ENCODE measurements at places on chromosomes 3 and 15.

- DNase-seq: no peak
These were observed 45.3 kb upstream of the SLCO2A1 start for GRCh38 chr3:134074790-134075567.

DNA sequence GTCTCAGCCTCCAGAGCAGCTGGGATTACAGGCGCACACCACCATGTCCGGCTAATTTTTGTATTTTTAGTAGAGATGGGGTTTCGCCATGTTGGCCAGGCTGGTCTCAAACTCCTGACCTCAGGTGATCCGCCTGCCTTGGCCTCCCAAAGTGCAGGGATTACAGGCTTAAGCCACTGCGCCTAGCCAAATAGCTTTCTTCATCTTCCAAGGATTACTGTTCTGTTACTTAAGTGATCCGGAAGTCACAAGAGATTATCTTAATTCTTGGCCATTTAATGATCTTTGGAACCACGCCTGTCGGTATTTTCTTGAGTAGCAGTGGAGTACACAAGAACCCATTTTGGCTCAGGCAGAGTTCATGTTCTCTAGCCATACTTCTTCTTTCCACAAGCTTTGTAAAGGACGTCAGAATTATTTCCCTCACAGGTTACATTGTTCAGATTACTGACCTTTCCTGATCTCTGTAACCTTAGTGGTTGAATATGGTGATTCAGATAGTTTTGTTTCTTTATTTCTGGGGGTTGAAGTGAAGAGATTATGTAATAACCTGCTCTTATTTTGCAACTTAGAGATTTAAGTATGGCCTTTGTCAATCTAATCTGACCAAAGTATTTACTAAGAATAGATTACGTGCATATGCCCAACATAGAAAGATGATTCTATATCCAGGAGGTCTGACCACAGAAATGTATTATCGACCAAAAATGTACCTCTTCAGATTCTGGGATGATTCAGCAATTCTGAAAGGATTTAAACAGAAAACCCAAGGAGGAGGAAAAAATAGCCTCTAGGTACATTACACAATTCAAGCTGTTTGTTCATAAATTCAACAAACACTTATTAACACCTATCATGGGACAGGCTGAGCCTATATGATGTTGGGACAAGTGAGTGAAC, 132.2 kb downstream of the GREM1 start:
- DNase-seq: no peak

- DNase-seq: no peak
These were observed 6.2 kb upstream of the TASOR start for GRCh38 chr3:56689303-56689702.

DNA sequence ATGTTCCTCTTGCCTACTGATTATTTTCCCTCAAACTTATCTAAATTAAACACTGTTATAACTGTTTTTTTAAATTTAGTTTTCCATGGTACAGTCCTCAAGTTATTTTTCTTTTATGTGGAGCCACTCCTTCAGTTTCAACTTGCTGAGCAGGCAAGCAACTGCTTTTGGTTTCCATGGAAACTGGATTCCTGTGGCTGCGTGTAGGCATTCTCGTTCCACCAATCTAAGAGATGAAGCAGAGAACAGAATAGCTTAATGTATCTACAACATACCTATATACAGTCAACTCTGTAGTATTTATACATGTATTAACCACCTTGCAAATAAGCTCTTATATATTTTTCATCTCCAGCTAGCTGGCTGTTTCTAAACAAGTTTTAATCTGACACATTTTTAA, 25.8 kb upstream of the ANXA2 start:
- DNase-seq: no peak

DNA sequence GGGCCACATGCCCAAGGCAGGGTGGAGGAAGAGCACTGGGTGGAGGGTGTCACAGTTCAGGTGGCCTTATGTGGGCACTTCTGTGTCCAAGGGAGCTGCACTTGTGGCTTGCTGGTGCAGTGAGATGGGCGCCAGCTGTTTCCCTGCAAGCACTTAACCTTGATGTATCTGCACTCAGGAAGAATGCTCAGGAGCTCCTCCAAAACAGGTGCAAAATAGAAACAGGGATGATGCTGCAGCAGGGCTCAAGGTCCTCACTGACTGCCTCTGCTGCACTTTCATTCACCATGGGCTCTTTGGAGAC, 151.3 kb downstream of the CADPS start:
- DNase-seq: no peak

DNA sequence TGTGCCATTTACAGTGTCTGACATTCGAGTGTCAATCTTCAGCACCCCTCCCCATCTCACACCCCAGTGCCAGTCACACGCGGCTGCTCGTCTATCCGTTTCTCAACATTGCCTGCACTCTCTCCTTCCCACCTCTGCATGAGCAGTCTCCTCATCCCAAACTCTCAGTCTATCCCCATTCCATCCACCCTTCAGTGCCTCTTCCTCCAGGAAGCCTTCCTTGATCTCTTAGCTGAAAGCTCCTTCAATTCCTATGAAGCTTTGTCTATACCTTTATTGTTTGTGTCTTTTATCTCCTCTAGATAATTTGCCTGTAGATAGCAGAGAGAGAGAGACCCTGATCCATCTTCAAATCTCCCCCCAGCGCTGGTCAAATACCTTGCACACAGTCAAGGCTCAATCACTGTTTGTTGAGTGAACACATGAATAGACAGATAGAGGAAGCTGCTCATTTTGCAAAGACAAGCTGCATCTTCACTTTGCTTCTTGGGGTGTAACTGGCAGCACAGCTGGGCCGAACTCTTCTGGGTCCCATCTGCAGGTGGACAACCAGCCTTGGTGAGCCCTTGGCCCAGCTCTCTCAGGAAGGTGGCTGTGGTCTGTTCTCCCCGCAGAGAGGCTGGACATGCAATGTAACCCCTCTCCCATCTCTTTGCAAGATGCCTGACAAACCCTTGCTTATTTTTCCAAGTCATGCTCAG, 52.8 kb downstream of the ITGA11 start:
- DNase-seq: no peak

GRCh38 chr15:23570486-23570885, 5.0 kb downstream of the MKRN3 start:
- DNase-seq: no peak

DNA sequence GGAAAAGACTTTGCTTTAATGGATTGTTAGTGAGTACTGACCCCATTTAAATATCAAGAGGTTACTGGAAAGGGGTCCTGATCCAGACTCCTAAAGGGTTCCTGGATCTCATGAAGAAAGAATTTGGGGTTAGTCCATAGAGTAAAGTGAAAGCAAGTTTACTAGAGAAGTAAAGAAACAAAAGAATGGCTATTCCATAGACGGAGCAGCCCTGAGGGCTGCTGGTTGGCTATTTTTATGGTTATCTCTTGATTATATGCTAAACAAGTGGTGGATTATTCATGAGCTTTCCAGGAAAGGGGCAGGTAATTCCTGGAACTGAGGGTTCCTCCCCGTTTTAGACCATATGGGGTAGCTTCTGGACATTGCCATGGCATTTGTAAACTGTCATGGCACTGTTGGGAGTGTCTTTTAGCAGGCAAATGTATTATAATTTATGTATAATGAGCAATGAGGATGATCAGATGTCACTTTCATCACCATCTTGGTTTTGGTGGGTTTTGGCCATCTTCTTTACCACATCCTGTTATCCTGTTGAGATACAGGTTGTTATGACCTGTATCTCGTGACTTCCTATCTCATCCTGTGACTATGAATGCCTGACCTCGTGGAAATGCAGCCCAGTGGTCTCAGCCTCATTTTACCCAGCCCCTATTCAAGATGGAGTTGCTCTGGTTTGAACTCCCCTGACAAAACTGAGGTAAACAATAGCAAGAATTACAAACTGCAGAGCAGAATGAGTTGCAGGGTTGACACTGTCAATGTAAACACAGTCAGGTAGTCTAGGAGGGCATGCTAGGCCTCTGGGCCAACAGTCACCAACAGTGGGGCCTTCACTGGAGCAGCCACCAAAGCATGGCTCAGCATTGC, 10.3 kb upstream of the GPR160 start:
- DNase-seq: no peak

GRCh38 chr3:143222505-143222904, 102.9 kb downstream of the CHST2 start:
- DNase-seq: no peak

GRCh38 chr3:61936344-61936937, 375.1 kb downstream of the PTPRG start:
- peak; percentile 4 for DNase-seq

- no peak for DNase-seq
These were observed 67.1 kb downstream of the OXSM start for GRCh38 chr3:25856902-25857518.

GRCh38 chr3:66860771-66861170, 137.3 kb upstream of the KBTBD8 start:
- no peak for DNase-seq

- DNase-seq: no peak
These were observed 5.3 kb downstream of the TM4SF4 start for GRCh38 chr3:149479621-149480325.

DNA sequence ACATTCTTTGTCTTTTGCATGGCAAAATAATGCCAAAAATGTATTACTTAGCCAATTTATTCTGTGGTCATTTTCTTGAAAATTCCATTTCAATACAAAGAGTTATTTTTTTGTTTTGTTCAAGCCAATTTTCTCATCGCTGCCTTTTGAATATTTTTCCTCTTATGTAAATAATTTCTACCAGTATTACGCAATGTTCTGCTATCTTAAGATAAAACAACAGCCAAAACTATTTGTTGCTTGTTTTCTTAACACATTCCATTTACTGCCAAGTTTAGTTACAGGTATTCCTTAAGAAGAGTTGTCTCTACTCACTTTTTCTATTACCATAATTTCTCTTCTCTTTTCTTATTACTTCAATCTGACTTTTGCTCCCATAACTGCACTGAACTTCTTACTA, 163.1 kb downstream of the ROBO1 start:
- DNase-seq: no peak

DNA sequence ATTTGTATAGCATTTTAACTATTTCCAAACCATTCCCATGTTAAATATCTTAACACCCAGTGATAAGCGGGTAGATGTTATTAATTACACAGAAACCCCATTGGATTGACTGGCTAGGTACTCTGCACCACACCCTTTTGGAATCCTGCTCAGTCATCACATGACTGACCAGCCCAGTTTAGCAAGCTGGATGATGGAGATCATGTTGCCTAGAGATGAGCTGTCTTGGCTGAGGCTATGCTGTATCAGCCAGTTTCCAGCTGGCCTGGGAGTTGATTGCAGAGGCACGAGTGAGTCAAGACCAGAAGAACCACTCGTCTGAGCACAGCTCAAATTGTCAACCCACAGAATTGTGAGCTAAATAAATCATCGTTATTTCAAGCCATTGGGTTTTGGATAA, 124.6 kb downstream of the ZNF621 start:
- DNase-seq: no peak

GRCh38 chr3:8756671-8757070, 12.7 kb downstream of the OXTR start:
- DNase-seq: no peak

DNA sequence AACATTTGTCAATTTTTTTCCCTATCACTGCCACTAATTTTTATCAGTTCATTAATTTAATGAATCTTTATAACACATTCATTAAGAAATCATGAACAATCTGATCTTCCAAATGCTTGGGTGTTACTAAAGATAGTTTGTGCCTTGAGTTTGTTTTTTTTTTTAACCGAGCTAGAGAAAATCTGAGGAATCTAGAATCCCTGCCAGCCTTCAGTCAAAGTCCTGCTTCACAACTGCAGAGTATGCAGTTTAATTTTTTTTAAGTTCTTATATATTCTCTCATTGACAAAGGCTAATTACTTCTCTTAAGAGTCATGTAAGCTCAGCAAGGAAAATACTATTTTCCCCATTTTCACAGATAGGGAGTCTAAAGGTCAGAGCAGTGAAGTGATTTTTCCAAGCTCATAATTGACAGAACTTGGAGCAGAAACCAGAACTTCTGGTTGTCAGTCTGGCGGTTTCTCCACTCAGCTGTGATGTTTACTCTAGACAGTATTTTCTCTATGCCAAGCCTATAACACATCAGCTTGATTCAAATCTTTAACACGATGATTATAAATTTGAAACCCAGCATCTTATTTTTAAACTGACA, 55.7 kb downstream of the TNIK start:
- DNase-seq: no peak

- no peak for DNase-seq
These were observed 12.4 kb downstream of the PCCB start for GRCh38 chr3:136262559-136262958.

DNA sequence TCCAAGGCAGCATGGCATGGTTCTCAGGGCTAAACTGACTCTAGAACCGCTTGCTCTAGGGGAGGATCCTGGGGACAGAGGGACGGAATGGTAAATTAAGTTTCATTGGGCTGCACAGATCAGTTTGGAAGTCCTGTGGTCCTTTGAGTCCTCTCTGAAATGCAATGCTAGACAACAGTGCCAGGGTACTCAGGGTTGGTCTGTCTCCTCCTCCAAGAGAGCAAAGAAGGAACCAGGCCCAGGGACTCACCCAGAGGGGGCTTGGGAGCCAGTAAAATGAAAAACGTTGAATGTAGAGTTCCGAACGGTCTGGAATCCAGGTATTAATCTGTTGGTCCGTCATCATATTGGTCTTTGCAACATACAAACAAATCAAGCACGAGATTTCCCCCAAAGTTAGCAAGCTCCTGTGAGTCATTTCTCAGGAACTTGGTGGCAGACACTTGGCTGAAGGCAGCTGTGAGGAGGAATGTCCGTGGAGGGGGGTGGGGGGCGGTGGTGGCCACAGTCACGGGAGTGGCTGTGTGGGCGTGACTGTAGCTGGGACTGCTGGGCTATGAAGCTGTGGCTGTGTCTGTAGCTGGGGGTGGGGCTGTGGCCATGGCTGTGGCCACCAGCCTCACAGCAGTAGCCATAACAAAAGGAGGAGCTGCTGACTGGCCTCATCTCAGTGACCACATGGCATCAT, 361.0 kb downstream of the SHQ1 start:
- peak; percentile 30 for DNase-seq

- DNase-seq: no peak
These were observed 88.9 kb upstream of the CCNL1 start for GRCh38 chr3:157248590-157249422.

DNA sequence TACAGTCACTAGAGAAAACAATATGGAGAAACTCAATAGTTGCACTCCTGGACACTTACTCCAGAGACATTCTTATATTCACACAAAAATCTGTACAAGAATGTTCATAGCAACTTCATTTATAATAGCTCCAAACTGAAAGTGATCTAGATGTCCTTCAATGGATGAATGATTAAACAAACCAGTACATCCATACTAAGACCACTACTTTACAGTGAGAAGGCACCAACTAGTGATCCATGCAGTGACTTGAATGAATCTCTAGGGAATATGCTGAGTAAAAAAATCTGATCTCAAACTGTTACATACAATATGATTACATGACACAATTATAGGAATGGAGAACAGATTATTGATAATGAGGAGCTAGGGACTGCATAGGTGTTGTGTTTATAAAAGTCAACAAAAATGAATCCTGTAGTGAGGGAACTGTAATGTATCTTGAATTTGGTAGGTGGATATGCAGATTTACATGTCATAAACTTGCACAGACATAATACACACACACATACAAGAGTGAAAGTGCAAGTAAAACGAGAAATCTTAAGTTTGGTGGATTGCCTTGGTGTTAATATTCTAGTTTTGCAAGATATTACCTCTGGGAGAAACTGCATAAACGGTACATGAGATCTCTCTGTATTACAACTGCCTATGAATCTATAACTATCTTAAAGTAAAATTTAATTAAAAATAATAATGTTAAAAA, 85.7 kb downstream of the SPATA16 start:
- no peak for DNase-seq

GRCh38 chr3:130783629-130784028, 37.0 kb upstream of the PIK3R4 start:
- no peak for DNase-seq
